ENCODE measurements at places on chromosomes 6 and 20.

GRCh38 chr20:24866742-24867141 lies 82.3 kb upstream of the CST7 start:
- DNase-seq: no peak

GRCh38 chr6:109794201-109794923 lies 103.3 kb downstream of the FIG4 start:
- no peak for DNase-seq

- DNase-seq: no peak
Observed at GRCh38 chr6:50820869-50821264, 2.2 kb downstream of the TFAP2B start.

DNA sequence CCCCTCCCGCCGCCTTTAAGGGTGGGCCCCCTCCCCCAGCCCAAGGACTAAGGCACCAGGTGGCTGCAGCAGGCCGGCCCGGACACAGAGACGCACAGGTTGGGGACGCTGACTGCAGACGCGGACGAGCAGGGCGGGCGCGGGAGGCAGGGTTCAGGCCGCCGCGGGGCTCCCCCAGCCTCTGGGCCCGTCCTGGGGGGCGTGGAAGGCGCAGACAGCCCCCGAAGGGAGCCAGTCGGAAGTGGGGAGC lies 9.3 kb downstream of the DUSP15 start:
- DNase-seq: no peak

DNA sequence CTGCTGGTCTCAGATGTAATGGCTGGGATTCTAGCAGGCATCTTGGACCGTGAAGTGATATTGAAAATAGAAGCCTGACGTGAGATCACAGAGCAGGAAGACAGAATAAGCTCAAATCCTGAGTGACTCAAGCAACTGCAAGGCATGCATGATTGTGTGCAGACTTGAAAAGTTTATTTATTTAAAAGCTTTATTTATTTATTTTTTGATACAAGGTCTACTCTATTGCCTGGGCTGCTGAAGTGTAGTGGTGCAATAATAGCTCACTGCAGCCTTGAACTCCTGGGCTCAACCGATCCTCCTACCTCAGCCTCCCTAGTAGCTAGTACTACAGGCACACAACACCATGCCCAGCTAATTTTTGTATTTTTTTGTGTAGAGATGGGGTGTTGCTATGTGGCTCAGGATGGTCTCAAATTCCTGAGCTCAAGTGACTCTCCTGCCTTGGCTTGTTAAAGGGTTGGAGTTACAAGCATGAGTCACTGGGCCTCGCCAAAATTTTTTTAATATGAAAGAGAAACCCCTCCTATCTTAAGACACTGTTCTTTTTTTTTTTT lies 40.1 kb upstream of the RNF144B start:
- DNase-seq: no peak

- no peak for DNase-seq
Observed at GRCh38 chr6:159908979-159909378, 18.2 kb downstream of the MAS1 start.

- DNase-seq: peak; percentile 50
Observed at GRCh38 chr20:32019156-32019510, 8.9 kb downstream of the CCM2L start.

- no peak for DNase-seq
Observed at GRCh38 chr20:55513954-55514353, 491.4 kb downstream of the CBLN4 start.

- DNase-seq: no peak
Observed at GRCh38 chr20:48422242-48422960, 405.4 kb downstream of the PREX1 start.

- DNase-seq: no peak
Observed at GRCh38 chr6:39707962-39708683, 17.1 kb downstream of the KIF6 start.

DNA sequence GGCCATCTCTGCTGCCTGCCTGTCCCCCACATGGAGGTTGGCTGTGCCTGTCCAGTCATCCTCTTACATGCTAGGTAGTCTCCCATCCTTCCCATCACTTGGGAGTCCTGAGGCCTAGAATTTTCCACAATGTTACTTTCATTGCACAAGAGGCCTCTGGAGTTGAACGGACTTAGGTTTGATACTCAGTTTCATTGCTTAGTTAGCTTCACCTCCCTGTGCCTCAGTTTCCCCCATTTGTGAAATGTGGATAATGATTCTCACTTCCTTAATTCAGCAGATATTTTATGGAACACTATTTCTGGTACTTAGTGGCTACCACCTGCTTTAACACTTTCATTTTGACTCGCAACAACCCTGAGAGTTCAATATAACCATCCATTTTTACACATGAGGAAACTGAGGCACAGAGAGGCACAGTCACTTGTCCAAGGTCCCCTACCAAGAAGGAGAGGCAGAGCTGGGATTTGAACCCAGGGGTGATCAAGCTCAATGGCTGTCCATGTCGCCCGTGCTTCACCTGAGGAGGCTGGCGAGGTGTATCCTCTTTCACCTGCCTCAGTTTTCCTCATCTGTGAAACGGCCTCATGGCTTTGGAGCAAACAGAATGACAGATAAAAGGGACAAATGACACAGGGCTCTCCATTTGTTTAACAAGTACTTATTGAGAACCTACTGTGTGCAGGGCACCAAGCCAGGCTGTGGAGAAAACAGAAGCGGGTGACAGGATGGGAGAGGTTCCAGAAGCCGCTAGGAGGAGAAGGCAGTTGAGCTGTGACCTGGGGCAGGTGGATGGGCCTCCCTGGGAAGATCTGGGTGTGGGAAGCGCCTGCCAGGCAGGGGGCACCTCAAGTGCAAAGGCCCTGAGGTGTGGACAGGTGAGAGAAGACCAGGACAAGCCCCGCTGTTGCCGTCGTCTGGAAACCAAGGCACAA lies 154.3 kb upstream of the PTPN1 start:
- DNase-seq: no peak

DNA sequence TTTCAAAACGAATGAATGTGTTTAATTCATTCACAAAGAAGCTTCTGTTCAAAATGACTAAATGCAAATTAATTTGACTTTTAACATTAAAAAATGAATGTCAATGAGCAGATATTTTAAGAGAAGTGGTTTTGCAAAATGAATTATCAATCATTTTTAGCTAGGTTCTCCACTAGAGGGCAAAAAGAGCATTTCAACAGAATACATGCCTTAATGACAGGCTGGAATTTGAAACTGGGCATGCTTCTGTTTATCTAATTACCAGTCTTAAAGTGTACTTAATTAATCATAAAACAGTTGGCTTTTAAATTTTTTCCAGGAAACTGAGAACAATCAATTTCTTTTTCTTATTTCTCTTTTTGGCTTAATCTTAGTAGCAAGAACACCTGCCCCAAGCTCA lies 63.8 kb upstream of the TINAG start:
- no peak for DNase-seq

- DNase-seq: no peak
Observed at GRCh38 chr6:22017272-22017671, 279.6 kb downstream of the PRL start.

DNA sequence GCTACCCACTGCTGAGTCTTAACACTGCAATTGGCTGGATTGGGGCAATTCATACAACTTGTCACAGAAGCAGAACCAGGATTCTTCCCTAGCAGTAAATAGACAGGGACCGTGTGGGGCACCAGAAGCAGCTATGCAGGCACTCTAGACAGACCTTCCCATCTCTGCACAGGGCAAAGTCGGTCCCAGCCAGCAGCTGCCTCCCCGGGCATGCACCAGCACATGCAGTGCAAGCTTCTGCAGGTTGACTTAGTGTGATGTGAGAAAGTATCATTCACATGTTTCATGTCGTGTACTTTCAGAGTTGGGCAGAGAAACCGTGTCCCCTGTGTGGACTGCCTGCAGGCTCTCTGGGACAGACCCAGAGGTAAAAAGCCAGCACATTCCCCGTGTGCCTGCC lies 98.0 kb upstream of the FOXA2 start:
- no peak for DNase-seq
